GM10248 (cell line): ENCODE measurements at places on chromosomes 7 and 10.

- DNase-seq, result no peak
These were observed 1.1 kb downstream of the ZSWIM8 start for GRCh38 chr10:73786512-73786885.

DNA sequence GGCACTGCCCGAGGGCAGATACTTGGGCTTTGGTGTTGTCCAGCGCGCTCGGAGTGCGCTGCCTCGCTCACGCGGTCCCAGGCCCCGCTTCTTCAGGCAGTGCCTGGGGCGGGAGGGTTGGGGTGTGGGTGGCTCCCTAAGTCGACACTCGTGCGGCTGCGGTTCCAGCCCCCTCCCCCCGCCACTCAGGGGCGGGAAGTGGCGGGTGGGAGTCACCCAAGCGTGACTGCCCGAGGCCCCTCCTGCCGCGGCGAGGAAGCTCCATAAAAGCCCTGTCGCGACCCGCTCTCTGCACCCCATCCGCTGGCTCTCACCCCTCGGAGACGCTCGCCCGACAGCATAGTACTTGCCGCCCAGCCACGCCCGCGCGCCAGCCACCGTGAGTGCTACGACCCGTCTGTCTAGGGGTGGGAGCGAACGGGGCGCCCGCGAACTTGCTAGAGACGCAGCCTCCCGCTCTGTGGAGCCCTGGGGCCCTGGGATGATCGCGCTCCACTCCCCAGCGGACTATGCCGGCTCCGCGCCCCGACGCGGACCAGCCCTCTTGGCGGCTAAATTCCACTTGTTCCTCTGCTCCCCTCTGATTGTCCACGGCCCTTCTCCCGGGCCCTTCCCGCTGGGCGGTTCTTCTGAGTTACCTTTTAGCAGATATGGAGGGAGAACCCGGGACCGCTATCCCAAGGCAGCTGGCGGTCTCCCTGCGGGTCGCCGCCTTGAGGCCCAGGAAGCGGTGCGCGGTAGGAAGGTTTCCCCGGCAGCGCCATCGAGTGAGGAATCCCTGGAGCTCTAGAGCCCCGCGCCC is at the start of gene NPY:
NPY (plus strand) TSS at position 294 of the 802 bp plus-strand sequence. CDS start 1,051 bp downstream, outside the sequence.
- DNase-seq, result peak; percentile 31

GRCh38 chr7:29078311-29079260 is 67.8 kb downstream of the CPVL start:
- DNase-seq, result no peak

DNA sequence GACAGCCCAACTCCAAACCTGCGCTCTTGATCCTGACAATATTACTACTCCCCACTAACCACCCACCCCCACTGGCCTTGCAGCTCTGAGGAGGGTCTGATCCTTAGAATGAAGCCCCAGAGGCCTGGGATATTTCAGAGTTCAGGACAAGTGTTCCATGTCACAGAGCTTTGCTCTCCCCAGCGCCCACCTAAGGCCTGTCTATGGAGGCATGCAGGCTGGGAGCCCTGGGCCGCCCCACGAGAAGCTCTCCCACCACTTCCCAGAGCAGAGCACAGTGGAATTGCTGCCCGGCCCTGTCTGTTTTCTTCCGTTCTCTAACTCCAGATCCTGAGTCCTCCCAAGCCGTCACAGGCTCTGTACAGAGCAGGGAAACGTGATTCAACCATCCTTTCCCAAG is 74.6 kb downstream of the COL13A1 start:
- no peak for DNase-seq

DNA sequence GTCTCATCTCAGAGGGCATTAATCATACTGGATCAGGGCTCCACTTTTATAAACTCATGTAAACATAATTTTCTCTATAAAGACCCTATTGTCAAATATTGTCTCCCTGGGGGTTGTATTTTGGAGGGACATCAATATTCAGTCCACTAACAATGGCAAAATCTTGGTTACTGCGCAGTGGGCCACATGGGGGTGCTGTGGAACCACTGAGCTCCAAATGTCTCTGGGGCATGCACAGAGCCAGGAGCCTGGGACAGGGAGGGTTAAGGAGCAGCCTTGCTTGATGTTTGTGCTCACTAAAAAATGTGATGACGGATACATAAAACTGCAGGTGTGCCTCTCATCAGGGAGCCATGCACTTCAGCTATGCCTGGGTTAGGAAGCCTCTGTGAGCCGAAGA is 62.1 kb upstream of the PRSS58 start:
- no peak for DNase-seq

DNA sequence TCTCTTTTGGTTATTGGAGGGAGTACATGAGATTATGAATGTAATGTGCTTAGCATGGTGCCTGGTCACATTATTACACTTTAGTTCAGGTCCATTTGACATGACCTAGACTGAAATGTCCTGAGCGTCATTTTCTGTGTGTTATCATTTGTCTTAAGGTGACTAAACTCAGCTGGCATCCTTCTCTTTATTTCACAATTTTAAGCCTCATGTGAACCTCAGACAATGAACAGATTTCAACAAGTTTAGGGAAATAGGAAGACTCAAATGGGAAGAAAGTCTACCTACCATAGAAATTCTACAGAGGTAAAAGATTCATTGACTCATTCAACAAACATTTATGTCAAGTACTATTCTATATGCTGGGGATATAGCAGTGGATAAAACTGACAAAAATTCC is 70.2 kb upstream of the EXOC6 start:
- no peak for DNase-seq

DNA sequence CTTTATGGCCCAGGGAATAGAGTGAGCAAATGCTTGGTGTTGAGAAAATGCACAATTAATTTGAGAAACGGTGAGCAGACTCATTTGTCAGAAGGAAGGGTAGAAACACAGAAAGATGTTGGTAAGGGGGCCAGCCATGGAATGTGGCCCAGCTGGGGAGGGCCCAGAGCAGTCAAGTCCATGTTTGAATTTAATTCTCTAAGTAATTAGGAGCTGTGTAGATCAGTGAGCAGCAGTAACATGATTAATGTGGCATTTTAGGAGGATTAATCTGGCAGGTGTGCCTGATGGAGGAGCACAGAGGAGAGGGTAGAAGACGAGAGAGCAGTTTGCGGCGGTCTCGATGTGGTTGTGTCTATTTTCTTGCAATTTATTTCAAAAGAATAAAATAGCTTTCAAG is 218.7 kb downstream of the FRMD4A start:
- no peak for DNase-seq

DNA sequence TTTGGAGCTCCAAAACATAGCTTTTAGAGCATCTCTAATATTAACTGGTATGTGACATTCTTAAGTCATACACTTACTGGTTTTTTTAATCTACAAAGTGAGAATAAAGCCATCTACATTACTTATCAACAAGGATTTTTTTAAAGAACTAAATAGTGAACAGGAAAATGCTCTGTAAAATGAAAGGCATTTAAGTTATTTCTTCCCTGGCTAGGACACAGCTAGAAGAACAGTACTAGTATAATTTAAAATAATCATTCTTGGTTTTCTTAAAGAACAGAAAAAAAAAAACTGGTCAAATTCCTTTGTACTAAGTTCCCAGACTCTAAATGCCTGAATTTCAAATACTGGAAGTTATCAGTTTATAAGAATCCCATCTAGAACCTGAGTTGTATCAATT is 139.5 kb downstream of the SRPK2 start:
- DNase-seq, result no peak

GRCh38 chr10:98193037-98193436 is 58.6 kb downstream of the R3HCC1L start:
- DNase-seq, result no peak

- no peak for DNase-seq
These were observed 176.0 kb downstream of the EXOC4 start for GRCh38 chr7:133428876-133429275.

DNA sequence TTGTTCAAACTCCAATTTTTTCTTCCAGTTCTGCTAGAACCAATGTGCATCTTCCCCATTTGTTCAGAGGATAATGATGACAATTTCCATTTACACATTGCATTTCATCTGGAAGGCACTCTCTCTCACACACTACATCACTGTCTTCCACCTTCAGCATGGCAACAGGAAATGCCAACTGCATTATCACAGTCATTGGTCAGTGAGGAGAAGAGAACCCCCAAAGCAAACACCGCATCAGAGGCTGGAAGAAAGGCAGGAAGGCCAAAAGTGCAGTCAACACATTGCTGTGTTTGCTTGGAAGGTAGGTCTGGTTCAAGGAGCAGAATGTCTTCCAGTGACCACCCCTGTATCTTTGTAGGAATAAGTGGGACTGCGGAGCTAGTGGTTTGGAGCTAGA is 192.2 kb upstream of the RHOBTB1 start:
- DNase-seq, result no peak

DNA sequence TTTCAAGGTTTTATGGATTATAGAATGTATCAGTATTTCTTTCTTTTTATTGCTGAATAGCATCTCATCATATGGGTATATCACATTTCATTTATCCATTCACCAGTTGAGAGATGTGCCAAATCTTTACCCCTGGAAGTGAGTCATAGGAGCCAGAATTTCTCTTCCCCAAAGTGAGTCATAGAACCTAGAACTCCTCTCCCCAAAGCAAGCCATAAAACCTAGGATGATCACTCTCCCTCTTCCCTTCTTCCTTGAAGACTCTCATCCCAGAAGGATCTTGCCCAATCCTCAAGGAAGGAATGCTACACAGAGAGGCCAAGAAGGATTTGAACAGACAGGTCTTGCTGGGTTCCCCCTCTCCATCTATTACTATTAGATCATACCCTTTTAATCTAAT is 199.9 kb downstream of the EVX1 start:
- no peak for DNase-seq

- peak; percentile 51 for DNase-seq
These were observed 8.8 kb upstream of the ZC3HAV1 start for GRCh38 chr7:139118234-139118804.

- DNase-seq, result peak; percentile 97
These were observed 3.4 kb upstream of the MUC12 start for GRCh38 chr7:100965723-100966541.

DNA sequence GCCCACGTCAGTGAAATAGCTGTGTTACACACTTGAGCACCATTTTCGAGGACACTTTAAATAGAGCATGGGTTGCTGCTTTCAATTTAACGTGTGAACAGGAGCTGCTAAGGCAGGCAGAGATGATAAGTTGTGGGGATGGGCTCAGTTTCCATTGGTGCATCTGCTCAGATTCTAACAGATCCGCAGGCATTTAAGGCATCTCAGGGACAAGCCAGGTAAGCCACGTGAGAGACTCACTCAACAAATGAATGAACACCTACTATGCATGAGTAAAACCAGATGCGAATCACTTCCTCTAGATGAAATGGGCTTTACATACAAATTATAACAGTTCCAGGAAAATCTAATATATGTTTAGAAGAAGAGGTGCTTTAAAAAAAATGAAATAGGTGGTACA is 34.6 kb downstream of the PLXNA4 start:
- no peak for DNase-seq

- DNase-seq, result no peak
These were observed 53.8 kb upstream of the AKR1E2 start for GRCh38 chr10:4772202-4772570.

DNA sequence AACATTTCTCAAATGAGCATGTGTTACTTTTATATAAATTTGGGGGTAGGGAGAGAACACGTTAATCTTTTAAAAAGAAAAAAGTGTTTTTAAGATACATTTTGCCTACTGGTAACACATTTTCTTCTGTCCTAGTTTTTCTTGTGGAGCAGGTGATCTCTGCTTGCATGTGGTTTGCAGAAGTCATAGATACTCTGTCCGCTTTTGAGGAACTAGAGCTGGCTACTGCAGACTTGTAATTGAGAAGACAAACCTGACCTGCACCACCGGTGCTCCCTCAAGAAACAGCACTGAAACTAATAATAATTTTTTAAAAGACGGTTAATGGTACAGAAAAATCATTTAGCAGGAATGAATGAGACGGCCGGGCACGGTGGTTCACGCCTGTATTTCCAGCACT is 243.1 kb downstream of the KIAA1217 start:
- DNase-seq, result no peak

DNA sequence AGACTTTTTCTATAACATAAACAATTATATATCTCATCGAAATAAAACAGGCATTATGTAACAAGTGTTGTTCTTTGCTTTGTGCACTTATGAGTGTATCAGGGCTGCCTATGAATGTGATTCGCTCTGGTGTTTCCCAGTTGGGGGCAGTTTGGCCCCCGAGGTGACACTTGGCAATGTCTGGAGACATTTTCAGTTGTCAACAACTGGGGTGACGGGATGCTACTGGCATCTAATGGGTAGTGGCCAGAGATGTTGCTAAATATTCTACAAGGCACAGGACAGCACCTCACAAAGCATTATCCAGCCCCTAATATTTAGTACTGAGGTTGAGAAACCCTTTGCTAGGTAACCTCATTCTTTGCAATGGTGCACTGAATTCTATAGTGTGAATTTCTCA is 83.3 kb downstream of the PLCE1 start:
- DNase-seq, result no peak

DNA sequence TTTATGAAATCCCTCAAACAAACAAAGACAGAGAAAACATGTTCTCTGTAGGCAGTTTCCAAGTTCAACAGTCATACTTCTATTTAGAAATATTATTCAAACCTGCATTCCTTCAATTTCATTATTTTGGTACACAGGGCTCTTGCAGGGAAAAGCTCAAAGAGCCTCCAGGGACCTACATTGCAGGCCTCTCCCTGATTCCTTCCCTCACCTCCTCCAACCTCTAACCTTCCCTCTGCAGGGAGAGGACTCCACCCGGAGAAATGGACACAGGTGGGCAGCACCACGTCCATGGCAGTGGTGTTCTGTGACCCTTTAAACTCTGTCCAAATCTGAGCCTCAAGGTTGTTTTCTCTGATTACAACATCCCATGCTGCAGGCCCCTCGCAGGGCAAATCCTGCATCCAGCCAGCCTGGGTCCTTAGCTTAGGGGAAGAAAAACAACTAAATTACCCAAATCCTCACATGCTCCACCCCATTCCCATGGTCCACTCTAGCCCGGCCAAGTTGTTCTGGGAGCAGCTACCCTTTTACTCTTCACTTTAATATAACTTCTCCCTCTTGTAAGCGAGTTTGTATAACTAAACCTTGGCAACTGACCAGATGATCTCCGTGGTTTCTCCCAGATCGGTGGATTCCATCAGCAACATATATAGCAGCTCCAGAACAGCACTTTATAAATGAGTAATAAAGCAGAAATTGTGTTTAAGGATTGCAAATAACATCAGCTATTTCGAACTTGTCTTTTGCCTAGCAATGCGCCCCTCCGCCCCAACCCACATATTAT is 129.8 kb downstream of the CUBN start:
- no peak for DNase-seq

DNA sequence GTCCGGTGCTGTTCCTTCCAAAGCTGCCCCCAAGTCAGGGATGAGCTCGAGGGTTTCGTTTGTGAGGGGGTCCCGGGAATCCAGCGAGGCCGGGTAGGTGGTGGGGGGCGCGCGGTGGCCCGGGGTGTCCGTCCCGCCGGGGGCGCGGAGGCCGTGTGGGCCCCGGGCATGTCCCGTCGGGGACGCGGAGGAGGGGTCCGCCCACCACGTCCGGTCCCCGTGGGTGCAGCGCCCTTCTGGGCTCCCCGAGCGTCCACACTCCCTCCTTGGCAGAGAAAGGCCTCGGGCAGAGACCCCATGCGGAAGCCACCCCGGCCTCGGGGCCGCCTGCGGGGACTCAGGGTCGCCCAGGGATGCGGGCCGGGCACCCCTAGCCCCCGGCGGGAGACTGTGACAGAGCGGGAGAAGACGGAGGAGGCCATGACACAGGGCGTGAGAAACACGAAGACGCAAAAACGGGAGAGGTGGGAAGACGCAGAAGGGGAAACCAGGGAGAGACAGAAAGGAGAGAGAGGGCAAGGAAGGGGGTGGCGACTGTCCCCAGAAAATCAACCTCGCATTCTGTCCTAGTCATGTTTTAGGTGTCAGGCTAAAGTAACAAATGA is 640 bp upstream of the ZNF425 start:
- peak; percentile 80 for DNase-seq

- DNase-seq, result no peak
These were observed 9.8 kb downstream of the RHBDD2 start for GRCh38 chr7:75888464-75889222.
